A172 (cell line): ENCODE measurements at places on chromosomes 11 and 22. TPM values are rescaled to one million over a fixed set of nuclear protein-coding genes. Genes with fewer than 3 reads are reported as not detected.

DNA sequence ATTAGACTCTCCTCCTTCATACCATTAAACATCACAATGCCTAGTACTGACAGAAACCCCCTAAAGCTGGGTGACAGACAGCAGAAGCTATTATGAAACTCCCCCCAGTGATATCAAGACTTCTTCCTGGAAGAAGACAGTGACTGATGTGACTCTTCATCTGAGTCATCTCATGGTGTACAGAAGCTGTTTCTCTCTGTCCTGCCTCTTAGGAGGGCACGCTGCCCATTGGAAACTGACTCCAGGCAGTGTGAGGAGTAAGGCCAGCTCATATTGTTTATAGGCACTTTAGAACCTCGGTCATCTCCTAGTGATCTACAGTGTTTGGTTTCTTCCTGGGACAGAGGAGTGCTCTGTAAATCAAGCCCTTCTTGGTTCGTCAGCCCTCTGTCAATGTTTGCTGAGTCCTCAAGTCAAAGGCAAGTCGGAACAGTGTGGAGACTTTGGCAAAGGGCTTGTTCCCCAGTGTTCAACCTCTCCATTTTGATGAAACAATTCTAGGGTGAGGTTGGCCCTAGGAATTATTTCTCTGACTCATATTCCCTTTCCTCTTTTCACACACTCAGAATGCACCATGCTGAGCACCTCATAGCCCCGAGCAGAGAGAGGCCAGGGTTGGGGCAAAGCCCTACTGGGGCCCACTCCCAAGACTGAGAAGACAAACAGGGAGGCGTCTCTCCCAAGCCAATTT lies 172.5 kb upstream of the TMEM45B start:
- peak; percentile 55 for DNase-seq

- DNase-seq = peak; percentile 89
Observed at GRCh38 chr11:62427630-62428233, 8.9 kb downstream of the SCGB1A1 start.

DNA sequence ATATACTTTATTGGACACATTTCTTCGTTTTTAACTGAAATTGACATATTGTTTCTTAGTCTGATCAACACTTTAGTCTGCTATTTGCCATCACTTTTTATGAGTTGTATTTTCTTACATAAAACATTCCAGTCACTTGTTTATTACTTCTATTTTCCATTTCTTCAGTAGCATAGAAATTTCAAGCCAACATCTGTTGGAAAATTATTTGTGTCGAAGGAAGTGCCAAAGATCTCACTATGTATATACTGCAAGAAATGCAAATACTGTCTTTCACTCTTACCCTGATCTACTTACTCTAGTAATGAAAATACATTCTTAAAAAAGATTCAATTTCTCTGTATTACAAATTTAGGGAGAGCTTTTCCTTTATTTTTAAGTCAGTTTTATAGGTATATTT lies 105.9 kb downstream of the SLC17A6 start:
- no peak for DNase-seq

DNA sequence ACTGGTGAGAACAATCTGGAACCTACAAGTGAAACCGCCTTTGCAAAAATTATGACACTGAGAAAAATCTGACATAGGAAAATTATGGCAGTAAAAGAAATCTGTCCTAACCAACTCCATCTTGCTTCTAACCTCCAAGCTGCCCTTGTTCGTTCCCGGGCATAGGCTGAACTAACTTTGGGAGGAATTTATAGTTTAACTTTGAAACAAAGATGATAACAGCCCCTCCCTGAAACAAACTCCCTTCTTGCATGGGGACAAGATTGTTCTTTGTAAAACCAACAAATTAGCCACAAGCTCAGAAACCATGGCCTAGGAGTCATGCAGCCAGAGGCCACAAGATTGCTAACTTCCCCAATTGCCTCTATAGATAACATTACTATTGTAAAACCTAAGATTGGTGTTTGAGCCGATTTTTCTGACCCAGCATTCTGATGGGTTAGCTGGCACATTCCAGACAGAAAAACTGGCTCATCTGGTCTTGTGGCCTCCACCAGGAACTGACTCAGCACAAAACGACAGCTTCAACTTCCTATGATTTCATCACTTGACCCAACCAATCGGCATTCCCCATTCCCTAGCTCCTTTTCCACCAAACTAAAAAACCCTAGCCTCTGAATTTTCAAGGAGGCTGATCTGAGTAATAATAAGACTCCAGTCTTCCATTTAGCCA lies 3.6 kb upstream of the CCDC81 start:
- DNase-seq = peak; percentile 52

GRCh38 chr11:102119997-102120396 lies 9.8 kb downstream of the YAP1 start:
- DNase-seq = no peak

GRCh38 chr11:70716986-70717775 lies 318.9 kb downstream of the CTTN start:
- DNase-seq = no peak

- peak; percentile 97 for DNase-seq
Observed at GRCh38 chr11:69948256-69949141, 129.3 kb upstream of the FGF3 start.

GRCh38 chr22:34847072-34847471 lies 218.9 kb upstream of the ISX start:
- DNase-seq = no peak

DNA sequence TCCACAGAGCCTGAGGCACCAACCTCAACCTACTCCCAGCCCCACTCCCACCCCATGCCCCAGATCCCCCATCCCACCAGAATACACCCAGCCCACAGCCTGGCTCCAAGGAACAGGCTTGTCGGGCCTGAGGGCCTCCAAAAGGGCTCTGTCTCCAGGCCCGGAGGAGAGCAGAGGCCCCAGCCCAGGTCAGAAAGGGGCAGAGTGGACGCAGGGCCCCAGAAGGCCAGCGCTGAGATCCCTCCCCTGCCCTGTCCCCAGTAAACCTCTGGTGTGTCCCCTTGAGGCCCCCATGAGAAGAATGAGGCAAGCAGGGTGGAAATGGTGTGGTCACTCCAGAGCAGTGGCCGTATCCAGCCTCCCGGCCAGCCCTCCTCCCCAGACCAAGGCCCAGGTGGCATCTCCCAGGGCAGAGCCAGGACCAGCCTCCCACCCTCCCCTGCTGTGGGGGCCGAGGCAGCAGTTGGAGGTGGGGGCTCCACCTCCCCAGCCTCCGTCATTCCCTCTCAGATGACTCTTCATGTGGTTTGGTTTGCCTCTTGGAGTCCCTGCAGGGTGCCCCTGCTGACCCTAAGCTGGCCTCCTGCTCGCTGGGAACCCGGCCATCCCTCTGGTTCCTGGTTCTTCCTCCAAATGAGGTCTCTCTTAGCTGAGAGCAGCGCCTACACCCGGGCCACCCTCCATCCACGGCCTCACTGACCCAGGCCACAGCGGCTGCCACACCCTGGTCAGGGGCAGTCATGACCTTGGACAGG lies 195.0 kb downstream of the IGLL1 start:
- DNase-seq = no peak

- no peak for DNase-seq
Observed at GRCh38 chr11:73622926-73623593, 23.3 kb upstream of the PLEKHB1 start.

DNA sequence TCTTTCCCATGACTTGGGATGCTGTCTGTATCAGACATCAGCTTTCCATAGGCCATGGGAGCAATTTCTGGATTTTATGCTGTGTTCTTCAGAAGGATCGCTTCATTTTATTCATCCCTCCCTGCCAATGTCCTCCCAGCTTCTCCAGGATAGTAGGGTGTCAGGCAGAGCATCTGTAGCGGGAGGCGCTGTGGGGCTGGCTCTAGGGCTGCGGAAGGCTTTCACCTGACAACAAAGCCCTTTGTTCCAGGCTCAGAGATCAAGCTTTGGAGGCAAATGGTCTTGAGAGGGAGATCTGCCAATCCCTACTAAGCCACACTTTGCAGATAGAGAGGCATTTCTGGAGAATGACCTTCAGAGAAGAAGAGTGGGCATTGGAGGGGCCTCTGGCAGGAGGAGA lies 29.5 kb upstream of the FTH1 start:
- DNase-seq = no peak

- DNase-seq = no peak
Observed at GRCh38 chr22:37758694-37759093, 49.0 kb upstream of the GCAT start.

DNA sequence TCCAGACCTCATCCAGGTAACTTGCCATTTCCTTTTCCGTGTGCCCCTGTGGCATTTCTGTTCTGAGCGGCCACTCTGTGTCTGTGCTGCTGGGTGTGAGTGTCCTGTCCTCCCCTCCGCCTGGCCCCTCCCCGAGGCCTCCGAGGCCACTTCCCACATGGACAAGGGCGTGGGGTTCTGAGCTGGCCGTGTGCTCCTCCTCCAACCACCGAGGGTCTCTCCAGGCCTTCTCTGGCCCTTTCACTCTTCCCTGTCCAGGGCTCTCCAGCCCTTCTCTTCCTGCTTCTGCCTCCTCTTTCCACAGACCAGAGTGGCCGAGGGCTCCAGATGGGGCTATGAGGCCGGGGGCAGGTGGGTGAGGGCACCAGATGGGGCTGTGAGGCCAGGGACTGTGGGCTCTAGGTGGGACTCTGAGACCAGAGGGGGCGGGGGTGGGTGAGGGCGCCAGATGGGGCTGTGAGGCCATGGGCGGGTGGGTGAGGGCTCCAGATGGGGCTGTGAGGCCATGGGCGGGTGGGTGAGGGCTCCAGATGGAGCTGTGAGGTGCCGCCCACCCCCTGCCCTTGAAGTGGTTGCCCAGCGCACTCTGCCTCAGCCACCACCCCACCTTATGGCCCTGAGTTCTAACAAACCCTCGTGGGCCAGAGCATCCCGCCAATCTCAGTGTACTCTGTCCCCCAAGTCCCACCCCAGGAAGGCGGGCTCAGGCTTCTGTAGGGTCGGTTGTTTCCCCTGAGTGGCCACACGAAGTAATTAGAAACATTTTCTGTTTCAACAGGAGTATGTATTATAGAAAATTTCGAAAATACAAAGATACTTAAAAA lies 24.1 kb downstream of the PTDSS2 start:
- DNase-seq = no peak

DNA sequence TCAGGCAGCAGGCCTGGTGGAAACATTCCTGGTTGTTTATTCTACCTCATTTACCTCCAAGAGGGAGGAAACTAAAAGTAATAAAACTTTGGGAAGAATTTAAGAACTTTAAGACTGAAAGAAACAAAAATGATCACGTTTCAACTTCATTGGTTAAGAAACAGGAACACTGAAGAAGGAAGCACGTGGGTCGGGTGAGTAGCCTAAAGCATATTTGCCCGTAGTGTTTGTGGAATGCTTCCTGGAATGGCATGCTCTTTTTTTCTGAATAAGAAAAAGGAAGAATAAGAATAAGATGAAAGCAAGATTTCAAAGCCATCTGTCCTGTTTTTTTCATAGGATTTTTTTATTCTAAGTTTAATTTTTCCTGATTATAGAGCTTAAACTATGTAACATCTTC lies 83.1 kb downstream of the WNT11 start:
- DNase-seq = no peak

DNA sequence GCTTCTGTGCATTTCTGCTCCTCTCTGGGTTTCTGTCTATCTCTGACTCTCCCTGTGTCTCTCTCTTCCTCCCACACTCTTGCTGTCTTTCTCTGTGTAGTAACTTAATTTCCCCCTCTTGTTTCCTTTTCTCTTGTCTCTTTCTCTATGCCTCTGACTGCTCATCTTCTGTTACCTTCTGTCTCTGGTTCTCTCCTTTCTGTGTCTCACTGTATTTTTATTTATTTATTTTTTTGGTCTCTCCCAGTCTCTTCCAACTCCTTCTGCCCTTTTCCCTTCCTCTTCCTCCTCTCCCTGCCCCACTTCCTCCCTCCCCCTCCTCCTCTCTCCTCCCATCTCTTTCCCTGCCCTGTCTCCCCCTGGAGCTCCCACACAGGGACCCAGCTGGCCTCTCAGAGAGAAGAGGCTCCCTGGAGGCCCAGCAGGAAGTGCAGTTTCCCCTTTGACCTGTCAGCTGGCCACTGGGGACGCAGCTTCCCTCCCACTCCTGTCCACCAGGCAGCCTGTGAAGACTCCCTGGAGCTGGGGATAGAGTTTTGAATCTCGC lies 38.3 kb upstream of the MYH9 start:
- no peak for DNase-seq

DNA sequence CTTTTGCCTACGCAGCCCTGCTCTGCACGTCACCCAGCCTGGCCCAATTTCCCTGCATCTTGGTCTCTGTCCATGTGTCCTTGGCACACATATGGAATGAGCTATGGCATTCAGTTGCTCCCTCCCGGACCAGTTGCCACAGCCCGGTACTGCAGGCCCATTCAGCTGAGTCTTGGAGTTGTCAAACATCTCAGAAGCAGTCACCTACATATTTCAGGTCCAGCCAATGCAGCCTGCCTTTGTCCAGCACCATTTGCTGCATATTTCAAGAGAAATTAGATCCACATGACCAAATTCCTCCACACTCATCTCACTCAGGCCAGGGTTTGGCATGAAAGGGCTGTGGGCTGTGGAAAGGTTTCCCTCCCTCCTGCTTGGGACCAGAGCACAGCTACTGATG lies 76.8 kb downstream of the MN1 start:
- DNase-seq = no peak

DNA sequence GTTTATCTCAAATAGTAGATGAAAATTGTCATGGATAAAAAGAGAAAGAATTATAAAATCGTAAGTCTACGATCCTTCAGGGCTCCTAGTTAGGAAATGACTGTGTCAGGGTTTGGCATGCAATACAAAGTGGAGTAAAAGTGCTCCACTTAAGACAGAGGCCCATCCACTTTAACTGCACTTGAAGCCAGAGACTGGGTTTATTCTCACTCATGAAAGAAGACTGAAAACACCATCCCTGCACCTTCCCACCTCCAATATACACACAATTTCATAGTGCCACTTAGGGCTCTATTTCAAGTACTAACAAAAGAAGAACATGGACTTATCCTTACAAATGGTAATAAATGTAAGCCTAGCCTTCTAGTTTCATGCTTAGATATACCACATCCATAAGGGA lies 70.7 kb downstream of the ANO5 start:
- no peak for DNase-seq

DNA sequence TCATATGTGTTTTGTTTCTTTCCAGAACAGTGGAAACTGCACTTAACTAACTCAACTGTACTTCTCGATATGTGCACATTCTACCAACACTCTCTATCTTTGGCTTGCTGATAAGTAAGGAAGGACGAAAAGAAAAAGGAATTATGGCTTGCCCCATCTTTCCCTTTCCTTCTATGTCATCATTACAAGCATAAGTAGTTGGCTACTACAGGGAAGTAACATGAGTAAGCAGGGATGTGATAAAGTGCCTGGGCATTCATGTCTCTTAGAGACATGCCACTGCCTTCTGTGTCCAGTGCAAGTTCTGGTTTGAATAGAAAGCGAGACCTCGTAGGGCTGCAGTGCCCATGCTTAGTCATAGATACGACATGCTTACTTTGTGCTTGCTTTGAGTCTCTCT lies 342.5 kb downstream of the ETS1 start:
- no peak for DNase-seq

Gene GRM5
- not detected in 2 replicates for total RNA-seq

Gene OR56A1
- not detected in 2 replicates for total RNA-seq

Gene PHOX2A
- total RNA-seq = not detected in 2 replicates

Gene DENND6B
- 1.2 and 2.9 TPM in 2 replicates for total RNA-seq

Gene CELSR1
- total RNA-seq = 16.7 and 19.6 TPM in 2 replicates

Gene KIF18A
- 36.7 and 46.4 TPM in 2 replicates for total RNA-seq

Gene PHF21B
- total RNA-seq = not detected in 2 replicates

Gene AP1B1
- 33.2 and 35.8 TPM in 2 replicates for total RNA-seq

Gene A4GALT
- 1.8 and 3.4 TPM in 2 replicates for total RNA-seq

Gene CDCA5
- 40.0 and 49.5 TPM in 2 replicates for total RNA-seq

Gene PPP2R1B
- 32.1 and 34.4 TPM in 2 replicates for total RNA-seq

Gene SYNGR1
- total RNA-seq = 2.4 and 2.9 TPM in 2 replicates

Gene TRIM22
- total RNA-seq = 34.9 and 43.0 TPM in 2 replicates
